ENCODE measurements at places on chromosomes 6 and 20.
A peak's percentile ranks its signal among the peaks of the same experiment; 100 is the strongest.

GRCh38 chr20:34324541-34324940 is 21.4 kb upstream of the AHCY start:
- no peak for DNase-seq

- DNase-seq, result peak; percentile 21
These were observed 90.9 kb downstream of the DTD1 start for GRCh38 chr20:18678549-18679419.

DNA sequence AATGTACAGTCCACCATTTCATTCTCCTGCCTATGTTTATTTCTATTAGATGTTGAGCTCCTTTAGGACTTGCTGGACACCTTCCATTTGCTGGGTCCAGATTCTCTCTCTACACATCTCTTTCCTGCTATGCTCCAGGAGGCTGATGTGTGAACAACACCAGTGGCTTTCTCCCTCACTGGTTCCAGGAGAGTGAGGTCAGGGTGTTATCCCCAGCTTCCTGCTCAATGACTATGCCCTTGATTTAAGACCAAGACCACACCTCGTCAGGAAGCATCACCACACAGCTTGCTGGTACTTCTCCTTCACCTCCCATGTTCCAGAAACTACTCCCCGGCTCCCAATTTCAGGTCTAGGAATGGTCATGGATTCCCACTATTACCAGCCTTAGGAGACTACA is 31.3 kb upstream of the E2F3 start:
- DNase-seq, result no peak

DNA sequence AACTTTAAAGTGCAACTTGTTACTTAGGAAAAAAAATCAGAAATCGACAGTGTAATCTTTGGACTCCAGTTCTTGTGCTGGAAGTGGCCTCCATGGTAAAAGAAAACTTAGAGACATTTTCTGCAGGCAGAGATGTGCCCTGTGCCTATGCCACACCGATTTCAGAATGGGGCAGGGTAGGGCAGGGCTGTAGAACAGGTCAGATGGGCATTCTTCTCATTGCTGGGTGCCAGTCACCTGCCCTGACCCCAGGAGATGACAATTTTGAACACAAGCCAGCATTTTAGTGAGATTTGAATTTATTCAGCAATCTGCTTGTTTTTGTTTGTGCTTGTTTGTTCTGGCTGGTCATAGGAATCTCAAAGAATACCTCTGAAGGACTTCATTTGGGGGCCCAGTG is 63.3 kb downstream of the SASH1 start:
- no peak for DNase-seq

GRCh38 chr6:136250686-136251008 is 536 bp upstream of the MTFR2 start:
- no peak for DNase-seq

- DNase-seq, result no peak
These were observed 11.5 kb downstream of the IRF4 start for GRCh38 chr6:402901-403658.

- no peak for DNase-seq
These were observed 143.9 kb upstream of the EYA4 start for GRCh38 chr6:133097208-133097607.

Measured in BJ (cell line).